ENCODE measurements at places on chromosomes 3 and 15. TPM values are rescaled to one million over a fixed set of nuclear protein-coding genes. Genes with fewer than 3 reads are reported as not detected.

DNA sequence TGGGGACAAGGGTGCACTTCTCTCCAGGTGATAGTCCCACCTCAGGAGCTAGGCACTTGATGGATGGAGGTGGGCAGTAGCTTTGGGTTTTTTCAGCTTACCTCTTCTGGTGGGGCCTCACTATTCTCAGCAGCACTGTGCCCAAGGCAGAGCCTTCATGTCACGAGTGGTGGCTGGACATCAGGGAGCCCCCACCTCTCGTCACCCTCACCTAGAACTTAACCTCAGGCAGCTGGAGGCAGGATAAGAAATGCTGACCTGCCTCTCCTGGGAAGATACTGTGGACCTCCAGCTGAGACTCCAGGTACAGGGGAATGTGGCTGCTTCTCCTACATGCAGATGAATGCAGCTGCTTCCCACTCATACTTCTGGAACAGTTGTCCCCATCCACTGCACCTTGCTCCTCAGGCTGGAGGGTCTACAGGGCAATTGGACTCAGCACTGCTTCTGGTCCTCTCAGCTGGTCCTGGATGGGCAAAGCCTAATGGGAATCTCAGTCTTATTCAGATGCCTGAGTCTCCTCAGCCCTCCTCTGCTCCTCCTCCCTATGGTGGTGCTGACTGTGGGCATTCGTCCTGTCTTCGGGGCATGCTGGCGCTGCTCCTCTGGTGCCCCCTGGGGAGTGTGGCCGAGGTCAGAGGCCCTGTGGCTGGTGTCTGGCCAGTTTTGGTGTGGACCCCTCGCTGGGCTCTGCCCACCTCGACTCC, 129.9 kb downstream of the KLF13 start:
- no peaks in the 10 kb centered on the region for H3K36me3 ChIP-seq
- DNase-seq = no peak
- H3K4me1 ChIP-seq = no peaks in the 10 kb centered on the region
- H3K4me3 ChIP-seq = no peak overlapping the region

GRCh38 chr3:49882166-49882565, 12.5 kb upstream of the CAMKV start:
- H3K4me3 ChIP-seq = no peak overlapping the region
- H3K36me3 ChIP-seq = no peaks in the 10 kb centered on the region
- H3K27ac ChIP-seq = no peak overlapping the region
- no peak for DNase-seq
- H3K27me3 ChIP-seq = no peaks in the 10 kb centered on the region
- no peaks in the 10 kb centered on the region for H3K4me1 ChIP-seq

DNA sequence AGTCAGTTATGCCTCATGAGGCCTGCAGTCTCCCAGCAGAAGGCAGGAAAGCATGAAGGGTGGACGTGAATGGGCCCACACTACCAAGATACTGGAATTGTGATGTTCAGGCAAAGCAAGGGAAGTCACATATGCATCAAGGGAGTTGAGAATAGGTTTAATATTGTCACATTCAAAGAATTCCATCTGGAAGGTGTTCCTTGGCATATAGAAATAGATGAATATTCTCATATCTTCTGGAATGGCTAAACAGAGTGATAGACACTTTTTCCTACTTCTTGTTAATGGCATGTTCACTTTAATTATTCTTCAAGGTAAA, 103.7 kb downstream of the CMSS1 start:
- H3K27ac ChIP-seq = peak overlapping the region; percentile 79
- H3K4me1 ChIP-seq = peaks cover 33% of the 10 kb centered on the region
- no peaks in the 10 kb centered on the region for H3K36me3 ChIP-seq
- H3K27me3 ChIP-seq = no peaks in the 10 kb centered on the region
- no peak overlapping the region for H3K4me3 ChIP-seq
- DNase-seq = no peak

DNA sequence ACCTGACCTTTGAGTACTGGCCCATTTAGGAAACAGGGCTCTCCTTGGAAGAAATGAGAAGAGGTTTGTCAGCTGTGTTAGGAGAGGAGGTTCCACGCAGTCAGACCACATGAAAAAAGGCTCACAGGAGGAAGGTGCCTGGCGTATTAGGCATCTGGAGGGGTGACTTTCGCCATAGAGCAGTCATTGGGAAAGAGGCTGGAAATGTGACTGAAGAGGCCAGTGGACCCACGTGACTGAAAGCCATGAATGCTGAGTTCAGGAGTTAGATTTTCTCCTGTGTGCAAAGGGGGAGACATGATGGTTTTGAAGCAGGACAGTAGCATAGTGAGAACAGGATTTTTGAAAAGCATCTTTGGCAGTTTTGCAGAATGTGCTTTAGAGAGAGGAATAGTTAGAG, 29.7 kb upstream of the RNF7 start:
- H3K27me3 ChIP-seq = no peaks in the 10 kb centered on the region
- H3K36me3 ChIP-seq = no peaks in the 10 kb centered on the region

DNA sequence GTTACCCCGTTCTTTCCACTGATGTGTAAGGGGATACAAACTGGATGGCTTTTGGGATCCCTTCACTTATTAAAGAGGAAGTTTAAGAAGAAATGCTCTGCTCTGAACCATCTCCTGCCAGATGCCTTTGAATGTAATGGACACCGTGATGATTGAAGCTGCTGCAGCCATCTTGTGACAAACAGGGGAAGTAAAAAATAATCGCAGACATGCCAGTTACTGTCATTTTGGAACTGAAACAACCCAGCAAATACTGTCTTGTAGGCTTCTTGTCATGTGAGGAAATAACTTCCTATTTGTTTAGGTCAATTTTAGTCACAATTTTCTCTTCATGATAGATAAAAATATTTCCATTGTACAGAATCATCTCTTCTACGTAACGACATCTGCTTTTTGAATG, 224.0 kb downstream of the CHL1 start:
- no peaks in the 10 kb centered on the region for H3K27me3 ChIP-seq
- H3K36me3 ChIP-seq = no peaks in the 10 kb centered on the region
- DNase-seq = no peak
- H3K4me3 ChIP-seq = no peak overlapping the region
- no peaks in the 10 kb centered on the region for H3K4me1 ChIP-seq

GRCh38 chr3:183309276-183309675, 56.2 kb downstream of the B3GNT5 start:
- H3K36me3 ChIP-seq = no peaks in the 10 kb centered on the region
- no peaks in the 10 kb centered on the region for H3K27me3 ChIP-seq
- H3K4me1 ChIP-seq = peaks cover 22% of the 10 kb centered on the region
- H3K4me3 ChIP-seq = no peak overlapping the region

Gene GOLGA6L7
- total RNA-seq = not detected

DNA sequence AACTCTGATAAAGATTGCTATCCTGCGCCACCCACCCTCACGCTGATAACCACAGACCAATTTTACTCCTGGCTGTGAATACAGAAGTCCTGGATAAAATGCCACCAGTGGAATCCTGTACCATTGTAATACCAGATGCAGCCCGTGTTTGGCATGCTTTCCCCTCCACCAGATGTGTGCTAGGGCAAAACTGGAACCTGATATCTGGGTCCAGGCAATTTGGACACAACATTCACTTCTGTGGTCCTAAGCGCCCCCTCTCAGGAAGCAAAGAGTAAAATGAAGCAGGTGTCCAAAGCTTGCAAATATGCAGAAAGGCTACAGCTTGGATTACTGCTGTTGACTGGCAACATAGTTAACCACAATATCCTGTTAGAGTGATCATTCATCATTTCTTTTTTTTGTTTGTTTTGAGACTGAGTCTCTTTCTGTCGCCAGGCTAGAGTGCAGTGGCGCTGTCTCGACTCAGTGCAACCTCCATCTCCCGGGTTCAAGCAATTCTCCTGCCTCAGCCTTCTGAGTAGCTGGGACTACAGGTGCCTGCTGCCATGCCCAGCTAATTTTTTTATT, 32.8 kb downstream of the LOXL1 start:
- H3K27me3 ChIP-seq = no peaks in the 10 kb centered on the region
- no peak overlapping the region for H3K27ac ChIP-seq
- H3K4me1 ChIP-seq = no peaks in the 10 kb centered on the region
- no peaks in the 10 kb centered on the region for H3K36me3 ChIP-seq

DNA sequence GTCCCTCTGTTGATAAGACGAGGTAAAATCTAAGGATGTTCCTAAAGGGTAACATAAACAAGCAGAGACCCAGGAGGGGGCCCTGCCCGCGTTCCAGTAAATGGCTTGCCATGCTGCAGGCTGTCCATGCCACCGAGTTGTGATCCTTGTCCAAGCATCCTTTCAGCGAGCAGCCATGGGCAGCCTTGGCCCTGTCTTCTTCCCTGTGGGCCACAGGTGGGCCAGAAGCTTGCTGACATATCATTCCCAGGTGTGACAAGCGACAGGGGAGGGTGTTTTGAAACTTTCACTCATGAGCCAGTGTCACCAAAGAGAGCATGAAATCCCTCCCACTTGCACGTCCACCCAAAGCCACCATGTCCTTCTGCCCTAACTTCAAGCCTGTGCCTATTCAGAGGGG, 53.7 kb downstream of the PCSK6 start:
- H3K36me3 ChIP-seq = no peaks in the 10 kb centered on the region
- DNase-seq = no peak
- H3K4me3 ChIP-seq = no peak overlapping the region
- no peak overlapping the region for H3K27ac ChIP-seq

Gene GABRR3
- not detected for total RNA-seq

GRCh38 chr3:36993326-36994283, at the start of gene MLH1:
Gene MLH1 (plus strand): TSS chr3:36993518. CDS start chr3:36993548, 30 bp downstream.
- no peaks in the 10 kb centered on the region for H3K27me3 ChIP-seq
- peaks cover 45% of the 10 kb centered on the region for H3K4me1 ChIP-seq
- peak; percentile 100 for DNase-seq
- peak within 1 kb of the TSS; percentile 97 for H3K27ac ChIP-seq

GRCh38 chr3:128133273-128133883, 9.8 kb upstream of the RUVBL1 start:
- DNase-seq = peak; percentile 46
- no peaks in the 10 kb centered on the region for H3K36me3 ChIP-seq
- H3K4me1 ChIP-seq = no peaks in the 10 kb centered on the region
- H3K27ac ChIP-seq = no peak overlapping the region
- H3K4me3 ChIP-seq = no peak overlapping the region
